SJCRH30 (cell line): ENCODE measurements at places on chromosomes 16 and 17. TPM values are rescaled to one million over a fixed set of nuclear protein-coding genes. Genes with fewer than 3 reads are reported as not detected.

The OTOP2 gene
- total RNA-seq, result not detected in 2 replicates

The SSTR5 gene
- total RNA-seq, result 3.7 and 4.5 TPM in 2 replicates

The PSME3 gene
- total RNA-seq, result 142 and 145 TPM in 2 replicates

The NAA60 gene
- 14.1 and 21.7 TPM in 2 replicates for total RNA-seq

The NXPH3 gene
- total RNA-seq, result 1.0 and 1.2 TPM in 2 replicates

The ALOXE3 gene
- total RNA-seq, result not detected in 2 replicates

The PRKAR1A gene
- 407 and 454 TPM in 2 replicates for total RNA-seq

The PYY gene
- total RNA-seq, result not detected in 2 replicates
